Stimulated activated CD4-positive, alpha-beta T cell treated with anti-CD3 and anti-CD28 coated beads, TNF-alpha, amount 100 ng/mL, for 24 hours (primary cell): ENCODE measurements at places on chromosomes 5 and 9.

- no peak for DNase-seq
These were observed 162.7 kb upstream of the MRPS30 start for GRCh38 chr5:44646016-44646415.

DNA sequence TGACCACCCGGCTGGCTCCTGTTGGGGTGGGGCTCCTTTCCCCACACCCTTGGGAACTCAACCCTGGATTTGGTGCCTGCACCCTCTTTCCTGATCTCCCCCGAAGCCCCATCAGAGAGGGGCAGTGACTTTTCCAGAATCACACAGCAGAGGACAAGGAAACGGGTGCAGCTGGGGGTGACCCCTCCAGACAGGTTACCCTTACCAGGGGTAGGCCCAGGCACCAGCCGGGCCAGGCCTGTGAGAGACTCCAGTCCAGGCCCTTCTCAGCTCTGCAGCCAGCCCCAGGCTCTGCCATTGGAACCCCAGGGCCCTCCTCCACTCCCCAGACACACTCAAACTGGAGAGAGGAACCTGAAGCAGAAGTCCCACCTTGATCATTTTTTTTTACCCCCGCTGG, 19.0 kb upstream of the PHYHD1 start:
- DNase-seq, result no peak

DNA sequence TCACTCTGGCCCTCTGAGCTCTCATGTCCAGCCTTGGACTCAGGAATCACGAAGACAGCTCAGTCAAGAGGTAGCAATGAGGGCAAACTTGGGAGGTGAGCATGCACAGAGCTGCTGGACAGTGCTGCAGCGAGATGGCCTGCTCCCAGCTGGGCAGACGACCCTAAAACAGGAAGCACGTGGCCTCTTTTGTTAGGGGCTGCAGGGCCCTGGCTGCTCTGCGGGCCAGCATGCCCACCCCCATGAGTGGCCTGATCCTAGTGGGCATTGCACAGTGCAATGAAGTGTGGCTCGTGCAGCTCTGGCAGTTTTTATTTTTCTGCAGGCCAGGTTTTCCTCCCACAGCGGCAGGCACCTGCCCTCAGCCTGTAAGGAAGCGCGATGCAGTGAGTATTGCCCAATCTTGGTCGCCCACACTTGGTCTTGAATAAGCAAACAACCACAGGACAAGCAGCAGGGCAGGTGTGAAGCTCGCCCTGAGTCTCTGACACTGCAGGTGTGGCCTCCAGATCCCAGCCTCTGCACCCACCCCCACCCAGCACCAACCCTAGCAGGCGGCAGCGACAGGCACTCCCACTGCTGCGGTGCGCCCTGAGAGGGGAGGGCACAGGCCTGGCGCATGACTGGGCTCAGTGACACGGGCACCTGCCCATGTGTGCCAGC, 60.8 kb downstream of the SEMA4D start:
- no peak for DNase-seq

- no peak for DNase-seq
These were observed 159.4 kb downstream of the CEMIP2 start for GRCh38 chr9:71608825-71609447.

GRCh38 chr9:131622523-131622922, 77.2 kb downstream of the PRRT1B start:
- no peak for DNase-seq
